ENCODE measurements at places on chromosomes 13 and 19.

- DNase-seq, result no peak
Observed at GRCh38 chr13:46150134-46150693, 31.8 kb downstream of the LCP1 start.

GRCh38 chr13:113552079-113552478 is 32.5 kb upstream of the TFDP1 start:
- DNase-seq, result no peak

DNA sequence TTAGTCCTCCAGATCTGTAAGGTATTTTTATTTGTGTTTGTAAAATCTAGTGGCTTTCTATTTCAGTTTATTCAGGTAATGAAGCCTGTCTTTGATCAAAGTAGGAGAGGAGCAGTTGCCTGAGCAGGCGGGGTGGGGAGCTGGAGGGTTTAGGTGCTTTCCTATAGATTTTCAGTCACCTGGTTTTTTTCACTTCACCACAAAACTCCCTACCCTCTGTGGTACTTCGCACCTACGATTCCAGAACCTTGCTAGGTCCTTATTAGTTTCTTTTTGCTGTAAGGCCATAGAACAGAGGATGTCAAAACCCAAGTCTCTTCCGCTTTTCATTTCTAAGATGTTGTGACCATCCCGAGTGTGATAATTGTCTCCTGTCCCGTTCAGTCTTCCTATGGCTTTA is 26.6 kb downstream of the SLAIN1 start:
- DNase-seq, result no peak

GRCh38 chr19:3053218-3053621 is 9.1 kb downstream of the TLE5 start:
- no peak for DNase-seq

GRCh38 chr19:41264581-41265394 is 616 bp downstream of the HNRNPUL1 start:
- no peak for DNase-seq

DNA sequence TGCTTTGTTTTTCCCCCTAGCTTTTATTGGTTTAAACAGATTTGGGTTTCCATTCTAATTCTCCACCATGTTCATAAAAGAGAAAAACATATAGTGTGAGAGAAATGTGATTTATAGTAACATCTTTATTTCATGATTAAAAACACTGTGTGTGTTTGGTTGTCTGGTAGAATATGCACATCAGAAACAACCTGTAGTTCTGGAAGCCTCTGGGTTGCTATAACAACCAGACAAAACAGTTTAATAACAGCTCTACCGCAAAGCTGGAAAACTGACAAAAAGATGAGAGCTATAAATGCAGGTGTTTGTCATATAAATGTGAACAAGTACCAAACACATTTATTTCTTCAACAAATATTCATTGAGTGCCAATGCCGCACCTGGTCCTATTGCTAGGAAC is 9.8 kb downstream of the KBTBD6 start:
- DNase-seq, result peak; percentile 26

DNA sequence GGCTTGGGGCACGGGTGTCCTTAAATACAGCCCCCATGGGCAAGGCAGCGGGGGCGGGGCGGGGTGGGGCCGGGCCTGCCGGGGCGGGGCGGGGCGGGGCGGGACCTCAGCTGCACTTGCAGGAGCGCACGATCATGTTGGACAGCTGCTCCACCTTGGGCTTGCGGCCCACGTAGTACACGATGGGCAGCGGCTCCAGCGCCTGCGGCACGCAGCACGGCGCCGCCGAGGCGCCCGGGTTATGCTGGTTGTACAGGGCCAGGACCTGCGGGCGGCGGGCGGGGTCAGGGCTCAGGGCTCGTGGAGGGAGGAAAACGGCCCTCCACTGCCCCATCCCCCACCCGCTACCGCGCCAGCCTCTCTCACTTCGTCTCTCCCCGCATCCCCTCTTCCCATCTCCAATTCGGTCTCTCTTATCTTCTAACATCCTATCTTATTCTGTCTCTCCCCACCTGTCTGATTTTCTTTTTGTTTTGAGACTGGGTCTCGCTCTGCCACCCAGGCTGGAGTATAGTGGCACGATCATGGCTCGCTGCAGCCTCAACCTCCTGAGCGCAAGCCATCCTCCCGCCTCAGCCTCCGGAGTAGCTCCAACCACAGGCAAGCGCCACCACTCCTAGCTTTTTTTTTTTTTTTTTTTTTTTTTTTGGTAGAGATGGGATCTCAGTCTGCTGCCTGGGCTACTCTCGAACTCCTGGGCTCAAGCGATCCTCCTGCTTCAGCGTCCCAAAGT is 21.1 kb downstream of the CCDC97 start:
- DNase-seq, result peak; percentile 38

DNA sequence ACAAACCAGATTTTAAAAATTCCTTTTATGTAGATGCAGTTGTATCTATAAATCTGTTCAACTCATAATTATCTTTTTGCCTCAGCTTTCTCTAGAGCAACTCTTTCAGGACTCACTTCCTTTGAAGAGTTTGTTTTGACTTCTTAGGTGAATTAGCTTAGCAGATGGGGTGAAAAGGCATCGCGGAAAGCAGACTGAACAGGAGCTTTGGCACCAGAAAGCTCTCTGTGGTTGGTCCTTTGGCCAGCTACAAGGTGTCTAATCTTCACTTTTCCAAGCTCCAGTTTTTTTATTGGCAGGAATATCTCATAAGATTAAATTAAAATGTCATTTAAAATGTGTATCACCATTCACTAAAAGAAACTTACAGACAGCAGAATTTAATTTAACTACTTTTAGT is 60.6 kb upstream of the KLF12 start:
- no peak for DNase-seq

GRCh38 chr19:41194157-41194552 is 1.1 kb downstream of the CYP2S1 start:
- no peak for DNase-seq

DNA sequence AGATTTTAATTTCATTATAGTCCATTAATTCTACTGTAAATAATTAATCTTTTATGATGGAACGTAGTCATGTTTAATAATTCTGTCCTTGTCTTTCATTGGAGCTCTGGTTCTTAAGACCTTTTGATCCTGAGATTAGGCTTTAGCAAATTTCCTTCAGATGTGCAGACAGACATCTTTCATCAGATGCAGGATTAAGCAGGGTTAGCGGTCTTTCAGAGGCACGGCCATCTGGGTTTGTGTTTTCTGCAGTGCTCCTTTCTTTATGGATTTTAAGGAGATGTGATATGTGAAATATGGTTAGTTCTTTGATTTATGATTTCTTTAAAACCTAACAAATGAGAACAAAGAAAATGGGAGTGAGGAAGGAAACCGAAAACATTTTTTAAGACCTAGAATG is 643.9 kb upstream of the SGCG start:
- DNase-seq, result no peak

GRCh38 chr19:28710278-28710677 is 502.7 kb downstream of the UQCRFS1 start:
- DNase-seq, result peak; percentile 30

DNA sequence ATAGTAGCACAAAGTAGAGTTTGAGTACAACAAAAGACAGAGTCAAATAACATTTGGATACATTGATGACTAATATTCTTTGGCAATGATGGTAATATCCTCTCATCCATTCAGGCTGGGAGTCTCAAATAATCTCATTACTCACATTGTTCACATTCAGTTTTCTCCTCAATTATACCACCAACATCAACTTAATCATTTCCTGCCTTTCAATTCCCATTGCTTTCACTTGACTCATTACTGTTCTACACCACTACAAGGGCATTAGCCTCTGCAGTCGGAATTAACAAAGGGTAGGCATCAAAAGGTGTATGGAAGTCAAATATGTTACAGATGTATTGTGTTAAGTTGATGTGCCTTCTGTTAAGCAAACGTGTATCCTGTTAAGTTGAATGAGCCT is 518.4 kb upstream of the SLITRK1 start:
- no peak for DNase-seq

GRCh38 chr13:109436841-109437240 is 349.5 kb downstream of the IRS2 start:
- no peak for DNase-seq

- no peak for DNase-seq
Observed at GRCh38 chr13:73693215-73693614, 441.0 kb downstream of the KLF12 start.

DNA sequence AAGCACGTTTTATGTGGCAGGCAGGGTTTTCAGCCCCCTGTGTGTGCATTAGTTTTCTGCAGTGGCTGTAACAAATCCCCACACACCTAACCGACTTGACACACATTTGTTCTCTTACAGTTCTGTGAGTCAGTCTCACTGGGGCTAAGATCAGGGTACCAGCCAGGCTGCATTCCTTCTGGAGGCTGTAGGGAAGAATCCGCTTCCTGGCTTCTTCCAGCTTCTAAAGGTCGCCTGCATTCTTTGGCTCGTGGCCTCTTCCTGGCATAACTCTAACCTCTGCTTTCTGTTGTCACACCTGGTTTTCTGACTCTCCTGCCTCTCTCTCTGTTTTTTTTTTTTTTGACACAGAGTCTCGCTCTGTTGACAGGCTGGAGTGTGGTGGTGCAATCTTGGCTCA is 6.4 kb downstream of the ELSPBP1 start:
- DNase-seq, result no peak

- no peak for DNase-seq
Observed at GRCh38 chr13:97460004-97460775, 26.2 kb downstream of the RAP2A start.

DNA sequence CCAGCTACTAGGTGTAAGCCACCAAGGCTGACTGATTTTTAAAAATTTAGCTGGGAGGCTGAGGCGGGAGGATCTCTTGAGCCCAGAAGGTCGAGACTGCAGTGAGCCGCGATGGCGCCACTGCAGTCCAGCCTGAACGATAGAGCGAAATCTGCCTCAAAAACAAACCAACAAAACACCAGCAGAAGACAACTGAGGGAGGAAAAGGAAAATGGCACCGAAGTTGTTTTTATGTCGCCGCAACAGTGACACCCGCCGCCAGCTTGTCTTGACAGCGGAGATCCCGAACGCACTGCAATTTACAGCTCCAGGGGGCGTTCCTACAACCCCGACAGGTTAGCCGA is 298 bp upstream of the FAM98C start:
- no peak for DNase-seq

GRCh38 chr19:15291548-15292021 is 40.8 kb downstream of the BRD4 start:
- no peak for DNase-seq

DNA sequence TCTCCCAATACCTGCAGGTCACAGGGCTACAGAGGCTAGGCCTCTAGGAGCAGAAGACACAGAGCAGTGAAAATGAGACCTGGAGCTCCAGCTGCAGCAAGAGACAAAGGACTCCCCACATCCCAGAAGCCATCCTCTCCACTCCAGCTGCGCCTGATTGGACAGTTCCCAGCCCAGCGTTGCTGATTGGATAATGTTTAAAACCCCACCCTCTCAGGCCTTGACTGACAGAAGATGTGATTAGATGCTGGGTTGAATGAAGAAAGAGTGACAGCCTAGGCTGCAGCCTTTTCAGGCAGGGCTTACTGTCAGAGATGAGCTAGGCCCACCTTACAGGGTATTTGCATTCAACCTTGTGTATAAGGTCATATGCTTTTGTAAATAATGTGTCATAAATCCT is 59.4 kb downstream of the ZNF708 start:
- DNase-seq, result no peak

Measured in NCI-H774 (cell line).